ENCODE measurements at places on chromosomes 4 and X. TPM values are rescaled to one million over a fixed set of nuclear protein-coding genes. Genes with fewer than 3 reads are reported as not detected.

- DNase-seq, result peak; percentile 67
Measured at GRCh38 chr4:15691346-15692135, 9.9 kb downstream of the FAM200B start.

REPS2 gene
- 0.19 TPM for total RNA-seq

NDNF gene
- total RNA-seq, result 0.09 TPM

ZNF732 gene
- not detected for total RNA-seq

EDA gene
- 0.08 TPM for total RNA-seq

All from HFFc6 (cell line).